Adrenal gland (tissue), 19 donors: ENCODE measurements at places on chromosomes 4 and X. TPM values are rescaled to one million over a fixed set of nuclear protein-coding genes. Genes with fewer than 3 reads are reported as not detected.

PDCL2 gene
- not detected for polyA plus RNA-seq

ZGRF1 gene
- polyA plus RNA-seq = 6.4 TPM

AKAP4 gene
- not detected for polyA plus RNA-seq

- DNase-seq = no peak
- H3K36me3 ChIP-seq = no peaks in the 10 kb centered on the region
- H3K4me3 ChIP-seq = no peak overlapping the region
- no peaks in the 10 kb centered on the region for H3K4me1 ChIP-seq
- no peak overlapping the region for H3K27ac ChIP-seq
- no peaks in the 10 kb centered on the region for H3K27me3 ChIP-seq
Observed at GRCh38 chr4:85557016-85557901, 82.3 kb downstream of the ARHGAP24 start.

DNA sequence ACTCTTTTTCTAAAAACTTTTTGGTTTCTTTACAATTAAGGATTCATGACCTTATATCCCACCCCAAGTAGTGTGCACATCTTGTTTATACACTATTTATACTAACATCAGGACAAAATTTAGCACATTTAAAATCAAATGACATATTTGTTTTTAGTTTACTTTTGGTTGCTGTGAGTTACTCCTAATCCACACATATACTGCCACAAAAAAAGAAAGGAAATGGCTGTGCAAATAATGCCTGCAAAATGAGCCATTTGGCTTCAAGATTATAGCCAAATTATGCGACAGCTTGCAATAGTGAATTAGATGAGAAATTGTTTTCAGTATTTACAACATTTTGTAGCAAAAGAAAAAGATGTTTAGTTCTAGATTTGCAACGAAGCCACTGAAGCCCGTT lies 10.4 kb upstream of the ARHGEF38 start:
- no peak for DNase-seq
- no peaks in the 10 kb centered on the region for H3K36me3 ChIP-seq

DNA sequence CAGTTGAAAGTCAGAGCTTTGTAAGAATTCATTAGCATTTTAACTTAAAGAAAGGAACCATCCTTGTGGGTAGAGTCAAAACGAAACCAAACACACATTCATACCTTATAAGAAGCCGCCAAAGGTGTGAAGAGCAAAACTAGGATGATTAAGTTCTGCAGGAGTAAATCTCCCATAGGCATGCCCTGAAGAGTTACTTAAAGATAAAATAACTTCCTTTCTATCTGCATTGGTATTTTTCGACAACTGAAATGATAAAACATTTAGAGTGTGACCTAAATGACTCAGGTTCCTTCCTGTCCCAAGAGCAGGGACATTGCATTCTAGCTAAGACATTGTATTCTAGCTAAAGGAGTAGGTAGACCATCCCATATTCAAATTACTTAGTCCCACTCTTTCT lies 75.3 kb downstream of the BCOR start:
- no peak overlapping the region for H3K27ac ChIP-seq
- no peaks in the 10 kb centered on the region for H3K27me3 ChIP-seq
- H3K4me3 ChIP-seq = no peak overlapping the region
- no peaks in the 10 kb centered on the region for H3K4me1 ChIP-seq
- H3K36me3 ChIP-seq = no peaks in the 10 kb centered on the region

DNA sequence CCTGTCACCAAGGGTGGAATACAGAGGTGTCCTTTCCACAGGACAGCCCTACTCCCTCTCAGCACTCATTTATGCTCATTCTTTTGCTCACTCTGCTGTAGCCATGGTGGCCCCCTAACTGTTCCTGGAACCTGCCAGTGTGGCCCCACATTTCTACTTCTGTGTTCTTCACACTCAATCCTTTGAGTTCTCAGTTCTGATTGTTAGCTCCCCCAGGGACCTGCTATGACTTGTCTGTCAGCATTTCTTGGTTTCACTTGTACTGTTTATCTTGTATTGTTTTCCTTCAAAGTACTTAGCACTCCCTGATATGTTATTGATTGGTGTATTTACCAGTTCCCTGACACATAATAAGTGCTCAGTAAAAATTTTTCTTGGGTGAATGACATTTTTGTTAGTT lies 14.9 kb downstream of the VBP1 start:
- no peak overlapping the region for H3K4me3 ChIP-seq
- peaks cover 10% of the 10 kb centered on the region for H3K36me3 ChIP-seq
- no peaks in the 10 kb centered on the region for H3K27me3 ChIP-seq

DNA sequence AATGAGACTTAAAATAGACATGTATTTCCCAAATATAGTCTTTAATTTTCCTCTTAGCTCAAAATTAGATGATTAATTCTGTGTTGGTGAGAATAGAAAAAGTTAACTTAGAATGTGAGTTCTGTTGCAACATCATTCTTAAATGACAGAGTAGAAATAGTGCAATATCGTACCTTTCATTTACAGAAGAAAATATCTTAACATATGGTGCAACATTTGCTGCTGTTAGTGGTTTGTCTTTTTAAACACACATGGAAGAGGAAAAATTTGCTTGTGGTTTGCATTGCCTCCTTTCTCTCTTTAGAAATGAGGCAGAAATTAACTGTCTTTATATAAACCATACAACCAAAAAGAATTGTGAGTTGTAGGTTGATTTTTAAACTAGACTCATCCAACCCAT lies 39.3 kb upstream of the FHDC1 start:
- no peaks in the 10 kb centered on the region for H3K4me1 ChIP-seq
- H3K36me3 ChIP-seq = no peaks in the 10 kb centered on the region
- H3K27me3 ChIP-seq = no peaks in the 10 kb centered on the region
- DNase-seq = no peak
- H3K27ac ChIP-seq = no peak overlapping the region
- H3K4me3 ChIP-seq = no peak overlapping the region

GRCh38 chr4:13415068-13415785 lies 68.9 kb downstream of the RAB28 start:
- no peak overlapping the region for H3K4me3 ChIP-seq
- no peaks in the 10 kb centered on the region for H3K27me3 ChIP-seq
- no peak overlapping the region for H3K27ac ChIP-seq
- peaks cover 40% of the 10 kb centered on the region for H3K4me1 ChIP-seq

DNA sequence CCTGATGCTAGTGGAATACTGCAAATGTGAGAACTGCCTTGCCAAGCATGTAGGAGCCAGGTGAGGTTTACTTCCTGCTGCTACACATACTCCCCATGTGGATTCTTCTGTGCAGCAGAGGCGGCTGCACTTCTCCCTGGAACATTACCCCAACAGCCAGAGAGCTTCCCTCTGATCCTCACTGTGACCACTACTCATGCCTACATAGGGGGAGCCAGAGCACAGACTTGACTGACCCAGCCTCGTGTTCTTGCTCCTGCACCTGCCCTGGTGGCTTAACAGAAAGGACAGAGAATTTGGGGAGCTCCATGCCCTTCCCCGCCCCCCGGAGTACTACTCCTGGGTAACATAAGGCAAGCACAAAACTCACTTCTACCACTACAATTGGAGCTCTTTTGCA lies 38.4 kb downstream of the UGT2A2 start:
- DNase-seq = no peak
- H3K36me3 ChIP-seq = no peaks in the 10 kb centered on the region
- no peaks in the 10 kb centered on the region for H3K27me3 ChIP-seq

- no peaks in the 10 kb centered on the region for H3K36me3 ChIP-seq
- no peak for DNase-seq
- no peak overlapping the region for H3K4me3 ChIP-seq
- no peaks in the 10 kb centered on the region for H3K4me1 ChIP-seq
Observed at GRCh38 chrX:103453655-103454054, 65.6 kb downstream of the RAB40A start.

- no peak overlapping the region for H3K27ac ChIP-seq
- H3K27me3 ChIP-seq = no peaks in the 10 kb centered on the region
- no peaks in the 10 kb centered on the region for H3K4me1 ChIP-seq
- H3K4me3 ChIP-seq = no peak overlapping the region
Observed at GRCh38 chr4:150045410-150045809, 32.8 kb upstream of the DCLK2 start.

- no peak overlapping the region for H3K4me3 ChIP-seq
- no peak for DNase-seq
- H3K36me3 ChIP-seq = no peaks in the 10 kb centered on the region
- no peaks in the 10 kb centered on the region for H3K4me1 ChIP-seq
- no peaks in the 10 kb centered on the region for H3K27me3 ChIP-seq
Observed at GRCh38 chr4:77695774-77696173, 90.2 kb downstream of the CXCL13 start.

GRCh38 chr4:159268607-159269006 lies 165.7 kb downstream of the RAPGEF2 start:
- H3K36me3 ChIP-seq = no peaks in the 10 kb centered on the region
- no peak for DNase-seq
- no peak overlapping the region for H3K27ac ChIP-seq
- H3K4me1 ChIP-seq = peaks cover 50% of the 10 kb centered on the region
- H3K4me3 ChIP-seq = no peak overlapping the region
